ENCODE measurements at places on chromosomes 3 and 15. TPM values are rescaled to one million over a fixed set of nuclear protein-coding genes. Genes with fewer than 3 reads are reported as not detected.

GUCA1C gene
- not detected for total RNA-seq

DNA sequence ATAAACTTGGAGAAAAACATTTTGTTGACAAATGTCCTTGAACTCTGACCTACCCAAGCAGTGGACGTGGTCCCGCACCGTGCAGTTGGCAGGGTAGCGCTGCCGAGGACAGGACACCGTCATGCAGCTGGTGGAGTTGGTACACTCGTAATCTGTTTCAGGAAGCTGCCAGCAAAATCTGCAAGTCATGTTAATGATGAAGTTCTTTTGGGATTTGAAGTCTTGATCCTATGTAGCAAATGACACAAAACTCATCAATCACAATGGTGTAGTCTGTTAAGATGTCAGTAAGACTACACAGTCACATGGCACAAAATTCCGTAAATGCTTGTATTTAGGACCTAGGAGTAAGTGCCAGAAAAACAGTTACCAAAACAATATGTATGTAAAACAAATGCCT lies 5.5 kb downstream of the TM2D3 start:
- no peak for DNase-seq

DNA sequence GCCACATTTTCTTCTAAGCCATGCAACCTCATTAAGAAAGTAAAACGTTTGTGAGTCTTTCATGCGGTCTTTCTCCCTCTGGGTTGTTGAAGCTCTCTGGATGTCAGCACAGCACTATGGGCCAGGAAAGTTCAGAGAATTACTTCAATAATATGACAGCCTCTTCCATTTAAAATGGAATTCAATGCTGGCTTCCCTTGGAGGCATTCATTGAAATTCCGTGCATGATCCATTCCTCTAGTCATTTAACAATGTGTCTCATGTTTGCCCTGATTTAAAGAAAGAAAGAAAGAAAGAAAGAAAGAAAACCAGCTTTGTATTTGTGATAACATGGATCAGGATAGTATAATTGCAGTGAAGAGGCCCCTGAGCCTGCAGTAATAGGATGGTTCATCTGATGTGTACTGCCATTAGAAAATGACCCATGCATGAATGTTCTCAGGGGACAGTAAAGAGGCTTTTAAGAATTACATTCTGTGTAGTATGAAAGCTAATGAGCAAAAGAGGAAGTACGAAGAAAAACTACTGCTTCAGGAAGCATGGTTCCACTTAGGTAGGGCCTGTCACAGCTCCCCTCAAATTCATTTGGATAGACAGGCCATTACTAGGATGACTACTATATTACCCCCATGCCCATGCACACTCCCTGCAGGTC lies 146.0 kb downstream of the ARPP21 start:
- DNase-seq: no peak

- no peak for DNase-seq
These were observed 368.0 kb upstream of the ATP10A start for GRCh38 chr15:26231096-26231495.

- DNase-seq: no peak
These were observed 1155.5 kb downstream of the TBL1XR1 start for GRCh38 chr3:176041812-176042211.

APBA2 gene
- total RNA-seq: 110 TPM

ACKR4 gene
- total RNA-seq: not detected

DLL4 gene
- total RNA-seq: not detected

GRCh38 chr3:49785565-49786356 lies 581 bp downstream of the IP6K1 start:
- no peak for DNase-seq

DNA sequence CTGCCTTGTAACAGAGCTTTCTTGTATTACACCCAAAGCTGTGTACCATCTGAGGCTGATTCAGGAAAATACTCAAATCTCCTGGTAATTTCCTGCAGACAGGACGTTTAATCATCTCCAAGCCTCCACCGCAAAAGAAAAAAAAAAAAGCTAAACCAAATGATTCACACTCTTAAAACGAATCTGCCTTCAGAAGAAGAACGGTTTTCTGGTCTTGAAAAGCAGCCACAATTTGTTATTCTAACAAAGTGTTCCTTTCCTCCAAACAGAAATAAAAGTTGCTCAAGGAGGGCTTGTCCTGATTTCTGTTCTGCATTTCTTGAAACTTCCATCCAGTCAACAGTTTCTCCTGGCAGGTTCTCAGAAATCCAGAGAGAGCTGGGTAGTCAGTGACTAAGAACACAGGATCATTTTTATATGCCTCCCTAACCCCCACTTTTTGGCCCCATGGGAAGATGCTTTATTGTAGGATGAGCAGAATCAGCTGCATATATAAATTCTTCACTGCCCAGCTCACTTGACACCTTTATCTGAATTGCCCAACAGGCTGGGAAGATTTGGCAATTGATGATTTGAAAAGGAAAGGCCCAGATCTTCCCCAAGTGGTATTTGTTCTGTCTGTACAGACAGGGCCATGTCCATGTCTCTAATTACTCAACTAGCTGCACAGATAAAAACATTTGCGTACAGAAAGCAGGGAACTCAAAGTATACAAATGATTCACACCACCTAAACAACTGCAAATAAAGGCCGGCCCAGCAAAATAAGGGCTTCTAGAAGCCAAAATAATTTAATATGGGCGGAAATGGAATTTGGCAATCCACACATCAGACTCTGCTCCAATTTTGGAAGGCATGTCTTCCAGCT lies 41.0 kb upstream of the PRICKLE2 start:
- no peak for DNase-seq

GRCh38 chr3:78402720-78403119 lies 1362.8 kb downstream of the ROBO2 start:
- DNase-seq: no peak

DNA sequence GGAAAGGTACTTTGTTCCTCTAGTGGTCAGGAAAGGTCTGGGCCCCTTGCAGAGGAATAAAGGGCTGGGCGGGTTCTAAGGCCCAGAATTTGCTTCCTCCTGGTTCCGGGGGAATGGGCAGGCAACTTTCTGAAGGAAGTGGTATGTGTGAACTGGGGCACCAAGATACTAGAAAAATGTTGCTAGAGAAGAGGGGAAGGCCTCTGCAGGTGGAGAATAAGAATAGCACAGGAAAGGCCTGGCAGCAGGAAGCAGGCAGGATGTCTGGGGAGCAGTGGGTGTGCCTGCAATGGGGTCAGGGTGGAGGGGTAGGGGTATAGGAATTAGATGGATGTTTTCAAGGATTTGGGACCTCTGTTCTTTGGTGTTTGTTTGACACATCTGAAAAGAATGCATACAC lies 2.0 kb downstream of the SLC22A13 start:
- no peak for DNase-seq

DNA sequence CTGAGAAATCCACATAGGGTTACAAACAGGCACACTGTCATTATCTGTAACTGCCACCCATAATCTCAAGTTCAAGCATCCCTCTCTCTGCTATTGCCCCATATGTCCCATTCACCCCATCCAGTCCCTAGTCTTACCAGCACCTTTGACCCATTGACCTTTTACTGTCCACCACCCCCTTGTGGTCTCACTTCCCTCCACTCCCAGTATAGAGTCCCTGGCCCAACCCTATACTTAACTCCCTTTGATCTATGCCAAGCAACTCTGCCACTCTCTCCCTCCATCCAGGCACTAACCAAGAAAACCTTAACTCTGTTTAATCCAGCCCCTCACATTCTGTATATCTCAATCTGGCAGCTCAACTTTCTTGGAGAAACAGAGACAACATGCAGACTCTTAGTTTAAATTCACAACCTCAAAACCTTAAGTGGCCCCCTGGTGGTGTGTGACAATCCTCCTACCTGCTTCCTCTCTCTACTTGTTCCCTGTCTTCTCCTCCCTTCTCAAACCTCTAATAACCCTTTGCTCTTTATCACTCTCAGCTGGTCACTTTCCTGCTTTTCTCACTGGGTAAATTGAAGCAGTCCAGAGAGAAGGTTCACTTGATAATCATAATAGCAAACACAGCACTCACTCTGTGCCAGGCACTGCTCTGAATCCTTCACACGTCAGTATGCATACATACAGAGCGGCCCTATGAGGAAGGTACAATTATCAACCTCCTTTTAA lies 162.7 kb downstream of the STT3B start:
- peak; percentile 41 for DNase-seq

Data from naive thymus-derived CD4-positive, alpha-beta T cell (primary cell).